ENCODE measurements at places on chromosomes 2 and 18.

DNA sequence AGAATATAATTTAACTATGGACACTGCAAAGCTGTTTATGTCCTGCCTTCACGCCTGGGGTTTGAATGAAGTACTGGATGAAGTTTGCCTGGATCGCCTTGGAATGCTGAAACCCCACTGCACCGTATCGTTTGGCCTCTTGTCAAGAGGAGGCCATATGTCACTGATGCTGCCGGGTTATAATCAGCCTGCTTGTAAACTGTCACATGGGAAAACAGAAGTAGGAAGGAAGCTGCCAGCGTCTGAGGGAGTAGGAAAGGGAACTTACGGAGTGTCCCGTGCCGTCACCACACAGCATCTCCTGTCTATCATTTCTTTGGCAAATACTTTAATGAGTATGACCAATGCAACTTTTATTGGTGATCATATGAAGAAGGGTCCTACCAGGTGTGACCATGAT lies 105.8 kb downstream of the WDR7 start:
- no peak for DNase-seq

GRCh38 chr18:78191276-78191675 lies 788.3 kb upstream of the SALL3 start:
- DNase-seq = no peak

GRCh38 chr2:209663139-209663538 lies 108.5 kb upstream of the UNC80 start:
- DNase-seq = no peak

DNA sequence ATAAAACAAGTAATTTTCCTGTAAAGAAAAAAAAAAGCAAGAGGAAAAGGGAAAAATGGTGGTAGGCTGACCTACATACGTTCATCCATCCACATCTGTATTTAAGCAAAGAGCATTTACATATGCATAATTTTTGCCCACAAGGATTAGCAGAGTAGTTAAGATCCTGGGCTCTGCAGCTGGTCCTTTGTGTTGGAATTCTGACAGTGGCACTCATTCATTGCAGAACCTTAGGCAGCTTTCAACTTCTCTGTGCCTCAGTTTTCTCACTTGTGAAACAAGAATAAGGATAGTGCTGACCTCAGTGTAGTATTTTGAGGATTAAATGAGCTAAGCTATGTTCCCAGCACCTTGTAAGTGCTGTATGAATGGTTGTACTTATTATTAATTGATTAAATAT lies 211.3 kb downstream of the ARL4C start:
- DNase-seq = no peak

DNA sequence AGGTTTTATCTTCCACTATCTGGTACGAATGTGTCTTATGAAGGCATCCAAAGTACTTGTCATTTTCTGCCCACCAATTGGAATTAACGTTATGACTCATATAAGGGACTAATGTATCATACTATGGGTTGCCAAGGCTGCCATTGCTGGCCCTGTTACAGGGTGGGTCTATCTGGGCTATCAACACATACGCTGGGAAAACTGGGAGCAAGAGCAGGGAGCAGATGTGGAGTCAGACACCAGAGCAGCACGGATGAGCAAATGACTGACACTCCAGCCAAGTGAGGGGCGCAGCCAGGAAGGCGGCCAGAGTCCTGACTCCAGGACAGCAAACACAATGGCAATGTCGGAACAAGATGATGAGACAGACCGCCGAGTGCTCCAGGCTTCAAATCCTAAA lies 145.9 kb downstream of the COPS8 start:
- no peak for DNase-seq

GRCh38 chr2:201285499-201285898 lies 25.2 kb downstream of the CASP8 start:
- no peak for DNase-seq

DNA sequence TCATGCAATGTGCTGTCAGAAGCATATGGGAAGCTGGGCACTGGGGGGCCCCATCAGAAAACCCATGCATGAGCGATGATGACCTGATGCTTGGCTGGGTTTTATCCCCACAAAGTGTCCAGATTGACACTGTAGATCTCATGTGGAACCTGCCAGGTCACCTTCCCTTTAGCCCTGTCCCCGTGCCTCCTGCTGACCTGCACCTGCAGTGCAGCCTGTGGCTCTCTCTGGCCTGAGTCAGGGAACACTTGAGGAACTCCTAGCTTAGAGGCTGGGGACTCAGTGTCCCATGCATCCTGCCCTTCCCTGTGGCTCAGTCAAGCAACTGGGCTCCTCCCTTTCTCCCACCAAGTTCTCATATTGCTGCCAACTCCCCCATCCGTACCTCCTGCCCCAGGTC lies 57.7 kb downstream of the PDCL3 start:
- DNase-seq = no peak

GRCh38 chr2:441258-442022 lies 153.5 kb upstream of the ALKAL2 start:
- no peak for DNase-seq

DNA sequence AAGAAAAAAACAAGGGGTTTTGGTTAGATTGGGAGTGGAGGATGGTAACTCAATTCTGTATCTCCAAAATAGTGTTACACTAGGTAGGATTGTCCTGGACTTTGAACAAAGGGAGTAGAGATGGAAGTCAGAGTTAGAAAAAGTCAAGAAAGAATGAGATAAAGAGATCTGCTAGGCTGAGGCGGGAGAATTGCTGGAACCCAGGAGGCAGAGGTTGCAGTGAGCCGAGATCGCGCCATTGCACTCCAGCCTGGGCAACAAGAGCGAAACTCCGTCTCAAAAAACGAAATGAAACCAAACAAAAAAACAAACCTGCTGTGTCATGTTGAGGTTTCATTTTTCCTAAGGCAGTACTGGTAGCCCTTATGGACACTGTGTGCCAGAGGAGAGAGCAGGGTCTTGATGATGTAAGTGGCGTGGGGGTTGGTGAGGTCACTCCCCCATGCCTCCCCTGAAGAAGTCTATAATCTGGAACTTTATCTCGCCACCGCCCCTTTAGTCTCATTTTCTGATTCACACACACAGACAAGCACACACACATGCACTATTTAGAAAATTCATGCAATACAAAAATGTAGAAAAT lies 10.5 kb downstream of the DRC1 start:
- no peak for DNase-seq

DNA sequence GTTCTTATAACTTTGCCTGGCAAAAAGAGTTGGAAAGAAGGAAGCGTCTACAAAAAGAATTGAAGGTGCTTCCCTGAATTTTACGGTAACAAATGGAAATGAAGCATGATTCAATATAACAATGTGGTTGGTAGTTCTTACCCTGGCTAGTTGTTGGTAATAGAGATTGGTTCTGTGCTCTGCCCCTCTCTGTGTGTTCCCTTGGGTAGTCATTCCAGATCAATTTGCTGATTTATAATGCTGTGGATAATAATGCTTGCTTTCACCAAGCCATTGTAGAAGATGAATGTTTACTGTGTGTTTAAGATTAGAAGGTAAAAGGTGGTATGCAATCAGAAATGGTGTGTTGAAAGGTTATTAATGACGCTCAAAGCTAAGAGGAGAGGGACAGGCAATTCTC lies 577.8 kb upstream of the NXPH2 start:
- no peak for DNase-seq

GRCh38 chr18:76557026-76557575 lies 62.1 kb upstream of the ZNF516 start:
- no peak for DNase-seq

- no peak for DNase-seq
These were observed 128.8 kb downstream of the ATL2 start for GRCh38 chr2:38248255-38248654.

- DNase-seq = no peak
These were observed 58.6 kb upstream of the CCDC195 start for GRCh38 chr2:224774735-224775134.

DNA sequence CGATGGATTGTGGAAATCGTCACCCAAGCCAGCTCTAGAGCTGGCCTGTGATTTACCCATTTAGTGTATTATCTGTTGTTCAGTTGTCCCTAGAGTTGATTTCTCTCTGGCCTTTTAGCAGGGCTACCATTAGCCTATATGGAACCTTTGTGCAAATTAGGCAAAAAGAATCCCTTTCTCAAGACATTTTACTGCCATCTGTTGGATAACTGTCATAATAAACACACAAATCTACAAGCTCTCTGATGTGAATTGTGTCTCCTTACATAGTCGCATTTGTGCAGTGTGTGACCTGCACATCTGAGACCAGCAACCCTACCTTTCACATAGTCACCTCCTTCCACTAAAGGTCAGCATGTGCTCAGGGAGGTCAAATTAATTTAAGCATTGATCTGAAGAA lies 34.0 kb downstream of the LOXHD1 start:
- no peak for DNase-seq

- DNase-seq = no peak
These were observed 950 bp downstream of the KLHL30 start for GRCh38 chr2:238139196-238140039.

DNA sequence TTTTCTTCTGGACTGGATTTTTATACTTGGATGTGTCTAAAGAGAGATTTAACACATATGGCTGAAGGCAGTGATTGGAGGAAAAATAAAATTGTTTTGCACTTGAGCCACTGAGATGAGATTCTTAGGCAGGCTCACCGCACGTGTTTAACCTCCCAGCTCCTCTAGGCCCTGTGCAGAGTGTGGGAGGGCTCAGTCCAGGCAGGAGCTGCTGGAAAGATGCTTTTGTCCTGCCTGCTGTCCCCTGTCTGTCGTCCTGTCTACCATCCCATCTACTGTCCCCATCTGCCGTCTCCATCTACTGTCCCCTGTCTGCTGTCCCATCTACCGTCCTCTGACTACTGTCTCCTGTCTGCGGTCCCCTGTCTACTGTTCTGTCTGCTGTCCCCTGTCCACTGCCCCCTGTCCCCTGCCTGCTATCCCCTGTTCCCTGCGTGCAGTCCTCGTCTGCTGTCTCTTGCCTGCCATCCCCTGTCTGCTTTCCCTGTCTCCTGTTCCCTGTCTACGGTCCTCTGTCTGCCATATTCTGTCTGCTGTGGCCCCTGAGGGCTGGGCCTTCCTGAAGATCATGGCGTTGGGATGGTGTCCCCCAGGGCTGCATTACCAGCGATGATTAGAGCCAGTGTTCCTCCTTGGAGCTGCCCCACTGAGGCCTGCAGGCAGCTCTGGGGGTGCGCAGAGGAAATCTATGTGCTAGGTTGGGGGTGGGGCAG lies 43.7 kb upstream of the HS6ST1 start:
- DNase-seq = no peak

- no peak for DNase-seq
These were observed 66.9 kb upstream of the CYP26B1 start for GRCh38 chr2:72214429-72215143.

- DNase-seq = no peak
These were observed 61.2 kb downstream of the NGEF start for GRCh38 chr2:232951891-232952290.

GRCh38 chr2:203461746-203462145 lies 73.4 kb downstream of the RAPH1 start:
- DNase-seq = no peak

DNA sequence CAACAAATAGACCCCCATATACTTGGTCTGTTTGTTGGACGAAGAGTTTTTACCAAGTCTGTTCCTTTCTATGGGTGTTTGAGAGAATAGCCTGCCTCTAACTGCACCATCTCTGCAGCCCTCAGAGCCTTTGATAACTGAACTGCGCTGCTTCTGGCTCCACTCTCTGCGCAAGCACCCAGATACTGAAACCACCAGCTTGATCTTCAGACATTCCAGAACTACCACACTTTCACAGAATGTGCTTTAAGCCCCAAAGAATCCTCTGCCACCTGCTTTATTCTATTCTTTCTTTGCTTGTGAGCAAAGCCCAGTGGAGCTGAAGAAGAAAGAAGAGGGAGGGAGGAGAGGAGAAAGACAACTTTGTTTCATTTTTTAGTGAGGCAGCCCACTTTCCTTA lies 380.7 kb downstream of the BCL11A start:
- DNase-seq = no peak

Measured in stimulated activated CD8-positive, alpha-beta memory T cell treated with anti-CD3 and anti-CD28 coated beads, Interleukin-7, amount 100 ng/mL, for 1 hour (primary cell).